Caco-2 (cell line): ENCODE measurements at places on chromosomes 3 and 15. TPM values are rescaled to one million over a fixed set of nuclear protein-coding genes. Genes with fewer than 3 reads are reported as not detected.

DNA sequence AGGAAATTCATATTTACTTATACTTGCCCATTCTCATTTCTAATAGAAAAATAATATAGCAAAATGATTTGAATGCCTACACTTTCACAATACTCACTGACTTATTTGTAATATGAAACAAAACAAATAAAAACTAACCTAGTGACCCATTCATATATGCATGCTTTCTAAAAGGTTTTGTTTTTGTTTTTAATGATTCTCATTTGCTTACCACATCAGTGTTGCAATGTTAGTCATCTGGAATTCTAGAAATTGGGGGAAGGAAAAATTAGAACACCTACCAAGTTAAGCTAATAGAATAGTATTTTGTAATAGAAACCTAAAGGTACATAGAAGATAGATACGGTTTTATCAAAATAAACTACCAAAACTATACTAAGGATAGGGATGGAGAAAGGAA is 214.1 kb upstream of the CNTN6 start:
- no peak overlapping the region for H3K4me3 ChIP-seq
- no peaks in the 10 kb centered on the region for H3K27me3 ChIP-seq
- no peaks in the 10 kb centered on the region for H3K36me3 ChIP-seq
- DNase-seq = no peak
- H3K4me1 ChIP-seq = no peaks in the 10 kb centered on the region

GRCh38 chr3:154304936-154305335 is 19.4 kb downstream of the DHX36 start:
- no peaks in the 10 kb centered on the region for H3K27me3 ChIP-seq
- no peak for DNase-seq
- H3K4me3 ChIP-seq = no peak overlapping the region
- peaks cover 3% of the 10 kb centered on the region; the same call in 1 of the 2 replicates for H3K36me3 ChIP-seq
- no peak overlapping the region for H3K27ac ChIP-seq

- H3K4me3 ChIP-seq = no peak overlapping the region
- H3K4me1 ChIP-seq = peaks cover 11% of the 10 kb centered on the region; the same call in 1 of the 2 replicates
- H3K27me3 ChIP-seq = no peaks in the 10 kb centered on the region
- no peak for DNase-seq
These were observed 23.2 kb upstream of the MAGEF1 start for GRCh38 chr3:184734903-184735701.

The CFAP20DC gene
- total RNA-seq = 2.2 and 2.8 TPM in 2 replicates

- peak overlapping the region; percentile 0 for H3K27ac ChIP-seq
- no peak overlapping the region for H3K4me3 ChIP-seq
- H3K4me1 ChIP-seq = peaks cover 33% of the 10 kb centered on the region
- no peaks in the 10 kb centered on the region for H3K36me3 ChIP-seq
These were observed 1.0 kb upstream of the MYL3 start for GRCh38 chr3:46864061-46864881.

- H3K4me1 ChIP-seq = peaks cover 47% of the 10 kb centered on the region
- no peak overlapping the region for H3K4me3 ChIP-seq
- peak overlapping the region; percentile 70 for H3K27ac ChIP-seq
- no peaks in the 10 kb centered on the region for H3K36me3 ChIP-seq
- H3K27me3 ChIP-seq = no peaks in the 10 kb centered on the region
These were observed 55.8 kb downstream of the LSM3 start for GRCh38 chr3:14234251-14235002.

DNA sequence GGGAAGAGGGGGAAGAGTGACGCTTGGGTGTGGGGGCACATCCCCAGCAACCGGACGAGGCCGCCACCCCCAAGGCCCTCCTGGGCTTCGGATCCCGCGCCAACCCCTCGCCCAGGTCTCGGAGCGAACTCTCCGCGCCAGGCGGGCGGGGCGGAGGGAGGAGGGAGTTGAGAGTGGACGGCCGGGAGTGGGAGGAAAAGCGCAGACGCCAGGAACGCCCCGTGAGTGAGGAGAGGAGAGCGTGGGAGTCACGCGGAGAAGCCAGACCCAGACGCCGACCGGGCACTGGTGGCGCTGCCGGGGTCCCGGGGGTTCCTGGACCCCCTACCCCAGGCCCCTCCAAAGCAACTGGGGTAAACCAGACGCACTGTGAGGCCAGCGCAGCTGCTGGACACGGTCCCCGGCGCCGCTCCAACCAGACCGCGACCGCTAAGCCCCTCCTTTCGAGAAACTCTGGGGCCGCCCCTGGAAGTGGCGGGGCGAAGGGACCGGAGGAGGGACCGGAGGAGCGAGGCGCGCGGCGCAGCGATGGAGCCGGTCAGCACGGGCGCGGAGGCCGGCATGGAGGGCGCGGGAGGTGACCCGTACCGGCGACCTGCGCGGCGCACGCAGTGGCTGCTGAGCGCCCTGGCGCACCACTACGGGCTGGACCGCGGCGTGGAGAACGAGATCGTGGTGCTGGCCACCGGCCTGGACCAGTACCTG is at the start of gene EFCC1:
EFCC1 (plus strand) TSS at position 204 of the 705 bp plus-strand sequence; CDS start at position 529, 325 bp downstream.
- no peak for DNase-seq
- H3K36me3 ChIP-seq = no peaks in the 10 kb centered on the region
- H3K4me1 ChIP-seq = no peaks in the 10 kb centered on the region
- no peak within 1 kb of the TSS for H3K4me3 ChIP-seq
- H3K27ac ChIP-seq = no peak within 1 kb of the TSS
- H3K27me3 ChIP-seq = no peaks in the 10 kb centered on the region

DNA sequence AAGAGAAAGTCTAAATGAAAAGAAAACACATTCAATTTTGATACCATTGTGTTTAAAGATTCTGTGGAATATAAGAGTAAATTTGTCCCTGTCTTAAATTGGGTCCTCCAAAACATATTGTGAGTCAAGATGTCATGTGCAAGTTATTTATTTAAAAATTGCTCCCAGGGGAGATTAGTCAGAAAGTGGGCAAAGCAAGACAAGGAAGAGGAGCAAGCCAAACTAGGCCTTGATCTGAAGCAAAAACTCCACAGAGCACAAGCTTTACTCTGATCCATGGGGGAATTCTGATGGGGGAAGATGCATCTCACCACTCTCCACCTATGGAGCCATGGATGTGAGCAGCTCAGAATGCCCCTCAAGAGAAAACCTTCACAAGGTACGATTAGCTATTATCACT is 342.8 kb upstream of the IL12A start:
- H3K36me3 ChIP-seq = no peaks in the 10 kb centered on the region
- H3K27ac ChIP-seq = no peak overlapping the region
- H3K4me1 ChIP-seq = 0 out of 2 replicates have a peak, but pooled peaks cover 2% of the 10 kb centered on the region
- DNase-seq = no peak
